ENCODE measurements at places on chromosomes 6 and 20.

GRCh38 chr20:45842169-45842812 lies 8.7 kb downstream of the SNX21 start:
- no peak for DNase-seq

DNA sequence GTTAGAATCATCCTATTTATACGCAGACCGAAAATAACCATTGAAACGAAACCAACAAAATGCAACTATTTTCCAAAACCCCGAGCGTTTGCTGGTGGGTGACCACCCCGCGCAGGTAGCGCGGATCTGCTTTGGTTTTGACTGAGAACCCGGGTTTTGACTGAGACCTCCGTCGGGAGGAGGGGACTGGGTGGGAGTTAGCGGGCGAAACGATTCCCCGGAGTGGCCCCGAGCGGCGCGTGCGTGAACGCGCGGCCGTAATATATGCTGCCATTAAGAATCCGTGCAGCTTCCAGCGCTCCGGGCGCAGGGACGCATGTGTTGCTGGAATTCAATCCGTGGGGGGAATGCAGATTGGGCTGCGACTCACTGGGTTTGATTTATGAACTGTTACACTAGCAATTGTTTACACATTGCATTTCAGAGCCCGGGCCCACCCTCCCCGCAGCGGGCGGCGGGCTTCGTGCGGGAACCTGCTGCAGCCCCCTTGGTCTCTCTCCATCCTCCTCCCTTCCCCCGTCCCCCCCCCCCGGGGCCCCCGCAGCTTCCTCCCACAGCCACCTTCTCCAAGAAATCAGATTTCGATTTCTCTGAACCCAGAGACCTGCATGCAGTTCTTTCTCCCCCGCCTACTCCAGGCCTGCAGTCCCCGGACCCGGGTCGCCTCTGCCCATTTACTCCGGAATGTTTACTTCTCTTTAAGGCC lies 9.9 kb downstream of the NRN1 start:
- DNase-seq, result no peak

GRCh38 chr6:4812068-4812467 lies 35.9 kb downstream of the CDYL start:
- no peak for DNase-seq

DNA sequence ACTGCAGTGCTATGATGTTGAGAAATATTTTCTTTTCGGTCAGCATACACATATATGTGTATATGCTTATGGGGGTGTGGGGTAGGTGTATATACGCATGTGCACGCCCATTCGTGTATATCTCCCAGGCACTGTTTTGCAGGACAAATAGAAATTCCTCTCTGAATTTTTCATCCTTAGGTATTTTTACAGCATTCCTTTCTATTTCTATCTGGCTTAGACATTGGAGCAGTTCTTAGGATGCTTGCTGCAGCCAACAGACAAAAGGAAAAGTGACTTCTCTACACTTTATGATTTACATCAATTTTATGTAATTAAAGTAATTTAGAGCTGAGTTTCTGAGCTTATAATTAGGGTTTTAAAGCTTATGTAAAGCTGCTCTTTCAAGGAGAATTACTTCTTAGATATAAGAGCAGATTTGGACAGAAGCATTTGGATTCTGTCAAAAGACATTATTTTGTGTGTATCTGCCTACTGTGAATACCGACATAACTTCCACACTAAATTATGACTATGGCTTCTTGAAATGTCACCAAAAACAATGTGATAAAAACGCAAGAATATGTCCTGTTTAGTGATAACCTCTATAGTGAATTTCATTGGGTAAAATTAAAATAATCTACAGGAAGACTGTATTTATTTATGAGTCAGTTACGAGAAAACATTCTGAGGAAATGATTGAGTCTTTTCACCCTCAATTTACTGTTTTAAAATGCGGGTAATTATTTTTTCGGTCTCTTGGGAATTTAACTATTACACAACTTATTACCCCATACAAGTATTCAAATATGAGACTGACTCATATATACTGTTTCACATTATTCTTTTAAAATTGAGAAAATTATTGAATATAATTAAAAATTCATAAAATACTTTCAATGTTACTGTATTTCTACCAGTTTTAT lies 21.3 kb upstream of the CEP43 start:
- DNase-seq, result no peak

All from amygdala (tissue), 56 donors.